NCI-H2081 (cell line): ENCODE measurements at places on chromosomes 1 and 21.

DNA sequence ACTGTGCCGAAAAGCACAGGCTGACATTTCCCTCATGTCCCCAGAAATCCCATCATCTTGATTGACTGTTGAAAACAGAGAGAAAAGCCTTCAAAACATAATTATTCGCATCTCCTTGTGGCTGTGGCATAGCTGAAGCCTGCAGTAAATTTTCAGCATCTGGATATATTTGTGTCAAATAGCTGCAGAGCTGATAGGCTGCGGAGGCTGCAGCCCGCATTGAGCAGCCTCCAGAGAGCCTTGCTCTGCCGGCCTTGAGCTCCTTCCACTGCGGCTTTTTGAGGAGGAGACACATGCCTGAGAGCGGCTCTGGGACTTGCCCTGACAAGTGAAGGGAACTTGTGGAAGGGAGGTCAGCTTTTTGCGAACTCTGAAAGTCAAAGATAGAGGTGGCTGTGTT is 144.7 kb downstream of the RYR2 start:
- no peak for DNase-seq

DNA sequence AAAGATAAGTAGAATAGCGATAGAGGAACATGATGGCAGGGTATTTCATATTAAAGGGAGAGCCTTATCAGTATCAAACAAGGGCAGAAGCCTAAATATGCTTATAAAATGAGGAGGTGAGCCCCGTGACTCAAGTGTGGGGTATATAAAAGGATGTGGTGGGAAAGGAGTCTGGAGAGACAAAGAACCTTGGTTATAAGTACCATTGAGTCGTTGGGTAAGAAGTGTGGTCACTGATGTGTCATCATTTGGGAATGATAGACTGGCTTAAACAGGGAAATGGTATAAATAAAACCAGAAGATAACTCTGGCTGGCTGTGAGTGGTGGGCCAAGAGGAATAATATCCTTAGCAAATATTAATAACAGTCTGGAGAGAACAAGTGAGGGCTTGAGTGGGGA is 10.9 kb upstream of the CD5L start:
- DNase-seq = no peak

- no peak for DNase-seq
Observed at GRCh38 chr1:70674941-70675685, 264.0 kb downstream of the CTH start.

DNA sequence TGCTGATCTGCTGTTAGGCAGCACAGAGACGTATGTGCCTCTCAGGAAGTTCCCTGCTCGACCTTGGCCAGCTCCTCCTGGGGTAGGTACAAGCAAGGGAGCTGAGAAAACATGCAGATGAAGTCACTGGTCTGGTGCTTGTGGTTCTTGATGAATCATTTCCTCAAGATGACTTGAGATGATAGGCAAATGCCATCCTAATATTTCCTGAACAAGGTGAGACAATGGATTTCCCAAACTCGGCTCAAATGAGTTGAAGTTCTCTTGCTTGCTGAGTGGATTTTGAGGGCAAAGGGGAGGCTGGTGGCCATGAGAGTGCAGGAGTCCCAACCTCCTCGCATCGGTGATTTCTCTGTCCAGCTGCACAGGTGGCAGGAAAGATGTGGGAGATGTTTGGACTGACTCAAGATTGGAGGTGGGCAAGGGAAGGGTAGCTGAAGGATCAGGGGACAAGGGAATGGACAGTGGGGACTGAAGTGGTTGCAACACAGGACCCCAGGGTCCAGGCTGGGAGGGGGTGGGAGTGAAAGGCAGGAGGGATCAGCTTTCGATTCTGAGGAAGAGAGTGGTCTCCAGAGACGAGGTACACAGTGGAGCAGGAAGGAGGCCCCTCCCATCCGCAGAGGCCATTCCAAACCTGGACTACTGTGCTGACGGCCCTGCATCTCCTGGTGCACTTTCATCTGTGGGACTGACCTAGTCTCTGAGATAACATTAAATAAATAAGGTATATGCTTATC is 63.9 kb downstream of the CAPN2 start:
- no peak for DNase-seq

- no peak for DNase-seq
Observed at GRCh38 chr1:6795203-6795602, 9.9 kb downstream of the CAMTA1 start.

- no peak for DNase-seq
Observed at GRCh38 chr1:168636642-168637111, 60.3 kb downstream of the XCL1 start.
